ENCODE measurements at places on chromosomes 5 and 9.

- no peak for ATAC-seq
These were observed 56.8 kb upstream of the ALDH1B1 start for GRCh38 chr9:38335686-38336085.

- no peak for ATAC-seq
These were observed 4.3 kb upstream of the FAT2 start for GRCh38 chr5:151595411-151595826.

- ATAC-seq: no peak
These were observed 55.5 kb upstream of the ZNF354A start for GRCh38 chr5:178785999-178786398.

- no peak for ATAC-seq
These were observed at the start of gene PCDHA6 for GRCh38 chr5:140827704-140828361. Gene PCDHA6, plus strand, starts transcription at chr5:140827960. Its CDS starts 132 bp downstream, at chr5:140828092.

DNA sequence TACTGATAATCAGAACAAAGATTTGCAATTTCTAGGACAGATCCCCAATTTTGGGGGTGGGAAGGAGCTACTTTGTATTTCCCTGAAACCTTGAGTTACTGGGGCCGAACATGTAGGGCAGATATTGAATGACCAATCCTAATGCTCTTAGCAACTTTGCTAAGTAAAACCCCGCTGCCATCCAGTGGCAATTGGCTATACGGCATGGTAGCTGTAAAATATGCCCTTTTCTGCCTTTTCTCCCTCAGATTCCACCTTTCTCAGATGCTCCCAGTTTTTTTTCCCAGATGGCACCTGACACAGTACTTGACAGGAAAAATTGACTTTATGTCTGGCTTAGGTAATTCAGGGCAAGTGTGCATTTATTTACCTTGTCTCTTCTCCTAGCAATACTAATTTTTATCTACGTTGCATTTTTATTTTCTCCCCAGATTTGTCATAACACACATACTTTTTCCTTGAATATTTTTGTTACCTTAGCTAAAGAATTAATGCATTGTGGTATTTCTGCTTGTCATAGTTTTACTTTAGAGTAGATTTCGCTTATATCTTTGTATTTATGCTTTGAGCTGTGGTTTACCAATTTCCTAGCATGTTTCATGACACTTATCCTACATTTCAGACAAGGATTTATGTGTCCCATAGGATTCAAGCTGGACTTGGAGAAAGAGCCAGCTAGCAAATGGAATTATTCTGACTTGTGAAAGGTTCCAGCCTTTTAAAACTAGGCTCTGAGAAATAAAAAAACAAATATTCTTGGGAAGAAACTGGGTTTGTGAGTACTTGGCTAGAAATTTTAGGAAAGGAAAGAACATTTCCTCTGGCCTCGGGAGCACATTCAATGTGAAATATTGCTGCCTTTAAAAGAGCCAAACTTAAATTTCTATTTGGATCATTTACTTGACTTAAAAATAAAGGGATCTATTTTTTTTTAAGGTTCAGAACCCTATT, 37.4 kb downstream of the PIK3R1 start:
- no peak for ATAC-seq

GRCh38 chr5:91061094-91061493, 322.0 kb downstream of the ARRDC3 start:
- ATAC-seq: no peak

- no peak for ATAC-seq
These were observed 28.6 kb downstream of the ADAMTSL1 start for GRCh38 chr9:18502546-18502945.

GRCh38 chr5:171469326-171469725, 49.9 kb downstream of the FGF18 start:
- ATAC-seq: no peak

GRCh38 chr9:101711330-101711941, 27.0 kb downstream of the GRIN3A start:
- no peak for ATAC-seq

DNA sequence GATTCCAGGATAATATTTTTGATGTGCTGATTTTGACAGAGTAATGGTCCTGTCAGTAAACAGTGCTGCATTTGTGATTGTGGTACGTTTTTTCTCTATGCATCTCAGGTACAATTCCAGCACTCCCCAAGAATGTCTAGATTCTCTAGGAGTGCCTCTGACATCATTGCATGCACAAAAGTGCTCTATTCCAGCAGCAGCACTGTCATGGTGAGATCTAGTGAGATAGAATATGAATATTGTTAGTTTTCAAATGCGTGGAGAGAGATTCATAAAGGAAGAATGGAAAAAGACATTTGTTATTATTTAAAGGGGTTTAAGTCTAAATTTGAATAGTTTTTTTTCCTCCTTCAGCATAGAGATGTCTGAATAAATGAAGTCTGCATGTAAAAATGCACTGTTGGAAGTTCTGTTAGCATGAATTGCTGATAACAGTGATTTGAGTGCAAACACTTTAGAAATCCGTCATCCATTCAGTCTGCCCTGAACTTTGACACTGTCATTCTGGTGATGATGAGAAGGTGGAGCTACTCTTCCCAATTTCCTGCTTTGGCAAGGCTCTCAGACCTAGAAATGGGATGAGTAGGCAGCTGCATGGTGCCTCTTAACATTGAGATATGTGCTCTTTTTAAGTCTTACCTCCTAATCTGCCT, 84.6 kb downstream of the GAPVD1 start:
- no peak for ATAC-seq

- ATAC-seq: no peak
These were observed 37.3 kb upstream of the TENT4A start for GRCh38 chr5:6675784-6676491.

- ATAC-seq: no peak
These were observed 145.1 kb upstream of the TRPC7 start for GRCh38 chr5:136510481-136510880.

DNA sequence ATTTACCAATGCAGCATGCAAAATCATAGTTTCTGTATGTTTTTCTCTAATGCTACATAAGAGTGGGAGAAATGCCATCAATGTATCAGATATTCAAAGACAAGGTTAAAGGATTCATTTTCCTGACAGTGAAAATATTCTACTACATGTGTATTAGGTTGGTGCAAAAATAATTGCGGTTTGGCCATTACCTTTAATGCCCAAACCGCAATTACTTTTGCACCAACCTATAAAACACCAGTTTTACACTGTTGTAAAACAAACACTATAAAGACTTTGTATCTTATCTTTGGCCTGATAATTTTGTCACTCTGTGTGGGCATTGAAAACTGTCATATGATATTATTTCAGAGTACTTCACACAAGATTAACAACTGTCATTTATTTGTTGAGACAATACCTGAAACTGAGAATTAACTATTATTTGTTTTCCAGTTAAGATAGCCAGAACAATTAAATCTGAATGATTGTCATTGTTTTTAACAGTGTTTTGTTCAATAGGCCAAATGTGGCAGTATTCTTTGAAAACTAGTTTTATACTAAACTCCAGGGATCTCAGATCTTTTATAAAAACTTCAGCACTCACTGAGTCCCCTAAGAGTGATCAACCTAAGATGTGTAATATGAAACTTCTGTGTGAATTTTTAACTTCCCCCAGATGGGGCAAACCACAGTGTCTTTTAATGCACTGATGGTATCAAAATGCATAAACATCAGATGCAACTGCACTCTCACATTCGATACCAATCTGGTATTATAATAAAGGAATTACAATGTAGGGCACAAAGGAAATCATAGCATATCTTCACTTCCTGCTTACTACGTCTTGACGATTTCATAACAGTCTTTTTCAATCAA, 53.8 kb upstream of the FBN2 start:
- no peak for ATAC-seq

GRCh38 chr9:31637861-31638260, 746.6 kb upstream of the ACO1 start:
- ATAC-seq: no peak

DNA sequence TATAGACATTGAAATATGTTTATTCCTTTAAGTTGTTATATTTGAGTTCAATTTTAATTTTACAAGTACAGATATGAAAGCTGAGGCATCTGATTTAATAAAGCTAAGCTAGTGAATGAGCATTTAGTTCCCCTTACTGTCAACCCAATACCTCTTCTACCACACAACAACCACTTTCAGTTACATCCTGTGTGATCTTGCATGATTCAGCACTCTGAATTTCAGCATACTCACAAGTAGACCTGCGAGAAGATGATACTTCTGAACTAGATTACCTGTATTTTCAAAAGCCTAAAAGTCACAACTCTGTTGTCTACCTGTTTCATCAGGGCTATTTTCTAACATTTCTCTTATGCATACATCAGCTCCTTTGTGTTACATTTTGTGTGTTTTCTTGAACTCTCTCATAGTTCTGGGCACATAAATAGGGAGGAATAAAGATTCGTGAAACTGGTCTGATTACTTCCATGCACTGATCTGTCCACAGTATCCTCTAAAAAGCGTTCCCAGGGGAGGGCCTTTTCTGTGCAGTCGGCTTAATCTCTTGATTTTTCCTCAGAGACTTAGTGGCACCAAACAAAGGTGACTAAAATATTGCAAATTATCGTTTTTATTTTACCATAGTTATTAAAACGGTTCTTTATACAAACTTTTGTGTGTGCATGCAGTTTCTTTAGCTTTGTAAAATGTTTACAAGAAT, 2025.5 kb upstream of the NUDT12 start:
- no peak for ATAC-seq

GRCh38 chr9:30935730-30936129, 1448.7 kb upstream of the ACO1 start:
- no peak for ATAC-seq

- ATAC-seq: no peak
These were observed 104.6 kb upstream of the IL6ST start for GRCh38 chr5:56099346-56099745.

DNA sequence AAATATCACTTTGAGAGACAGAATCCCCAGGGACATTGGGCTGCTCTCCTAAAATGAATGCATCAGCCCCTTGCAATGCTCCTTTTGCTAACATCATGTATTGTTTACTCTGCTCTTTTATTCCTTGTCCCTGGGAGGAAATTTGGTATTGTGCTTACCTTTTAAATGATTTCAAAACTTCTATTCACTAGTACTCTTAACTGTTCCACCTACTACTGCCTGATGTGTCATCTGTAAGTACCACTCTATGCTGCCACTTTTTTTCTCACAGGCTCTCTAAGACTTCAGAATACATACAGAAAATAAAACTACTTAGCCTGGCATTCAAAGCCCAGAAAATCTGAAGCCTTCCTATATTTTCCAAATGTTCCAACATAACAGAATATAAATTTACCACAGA, 667.2 kb downstream of the BRINP1 start:
- ATAC-seq: no peak

- ATAC-seq: no peak
These were observed 8.9 kb upstream of the MRNIP start for GRCh38 chr5:179867476-179867875.

- no peak for ATAC-seq
These were observed 12.3 kb downstream of the B4GALT7 start for GRCh38 chr5:177612215-177612673.

GRCh38 chr5:152305525-152305924, 99.6 kb downstream of the NMUR2 start:
- ATAC-seq: no peak

DNA sequence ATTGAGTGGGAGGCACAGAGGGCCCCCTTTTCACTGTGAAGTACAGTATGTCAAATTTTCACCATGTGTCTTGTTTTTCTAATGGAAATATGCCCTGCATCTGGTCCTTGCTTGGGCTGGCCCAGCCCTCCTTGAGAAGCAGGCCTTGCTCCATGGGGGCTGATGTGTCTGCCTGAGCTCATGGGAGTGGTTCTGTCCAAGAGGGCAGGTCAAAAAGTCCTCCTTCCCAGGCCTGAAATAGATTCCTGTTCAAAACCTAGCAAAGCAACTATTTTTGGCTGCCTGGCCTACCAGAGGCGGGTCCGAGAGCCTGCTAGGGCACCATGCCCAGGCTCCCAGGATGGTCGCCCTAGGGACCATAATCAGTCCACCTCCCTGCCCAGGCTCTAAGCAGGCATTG, 40.5 kb upstream of the NEURL1B start:
- no peak for ATAC-seq

DNA sequence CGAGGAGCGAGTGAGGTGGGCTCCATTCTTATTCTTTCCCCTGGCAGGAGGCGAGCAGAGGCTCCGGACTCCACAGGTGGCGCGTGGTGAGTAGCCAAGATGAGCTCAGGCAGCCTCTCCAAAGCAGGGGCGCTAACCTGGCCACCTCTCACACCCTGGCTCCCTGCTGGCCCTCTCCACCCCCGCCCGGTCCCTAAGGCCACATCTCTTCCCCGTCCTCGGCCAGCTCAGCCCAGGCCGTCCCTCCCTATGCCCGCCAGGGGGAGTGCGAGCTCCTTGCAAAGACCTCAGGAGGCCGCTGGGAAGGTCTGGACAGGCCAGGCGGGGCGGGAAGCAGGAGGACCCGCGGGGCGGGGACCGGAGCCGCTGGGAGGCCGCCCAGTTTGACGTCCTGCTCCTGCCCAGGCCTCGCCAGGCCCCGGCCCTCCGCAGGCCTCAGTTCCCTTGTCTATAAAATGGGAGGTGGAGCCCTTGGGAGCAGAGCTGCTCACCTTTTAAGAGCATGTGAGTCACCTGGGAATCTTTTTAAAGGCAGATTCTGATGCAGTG, 46.3 kb upstream of the GGTA1 start:
- peak; percentile 64 for ATAC-seq

GRCh38 chr5:134502259-134502658, 23.2 kb upstream of the JADE2 start:
- ATAC-seq: no peak

DNA sequence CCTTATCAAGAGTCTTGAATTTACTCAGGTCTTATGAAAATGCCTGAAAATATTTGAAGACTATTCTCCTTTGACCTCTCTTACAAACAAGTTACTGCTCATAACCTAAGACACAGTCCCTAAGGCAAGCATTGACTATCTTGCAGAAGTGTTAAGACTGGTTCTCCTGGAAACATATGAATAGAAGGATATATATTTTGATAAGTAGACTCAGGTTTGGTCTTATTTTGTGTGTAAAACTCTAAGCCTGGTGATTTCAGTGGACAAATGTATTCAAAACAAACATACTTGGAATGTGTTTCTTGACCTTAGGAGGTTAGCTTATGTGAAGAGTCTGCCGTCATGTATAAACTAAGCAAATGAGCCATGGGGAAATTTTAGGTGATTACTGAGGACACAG, 7.5 kb upstream of the UBQLN1 start:
- ATAC-seq: no peak

GRCh38 chr5:135296900-135297816, 101.9 kb downstream of the MACROH2A1 start:
- ATAC-seq: no peak

DNA sequence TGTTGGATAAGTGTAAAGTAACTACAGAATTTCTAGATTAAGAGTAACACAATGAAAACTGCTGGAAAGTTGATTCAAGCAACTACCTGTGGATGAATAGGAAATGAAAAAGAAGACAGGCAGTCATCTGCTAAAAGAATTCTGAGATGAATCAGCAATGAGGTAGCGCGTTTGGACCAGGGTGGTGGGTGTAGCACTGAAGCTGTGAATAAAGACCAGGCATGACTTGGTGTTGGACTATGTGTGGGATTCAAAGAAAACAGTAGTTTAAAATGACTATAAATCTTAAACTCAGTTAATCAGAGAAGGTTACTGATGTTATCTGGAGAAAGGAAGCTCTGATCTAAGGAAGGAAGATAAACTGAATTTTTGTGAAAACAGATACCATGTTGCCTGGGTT, 159.8 kb downstream of the FBN2 start:
- no peak for ATAC-seq

- ATAC-seq: no peak
These were observed 13.0 kb upstream of the HK3 start for GRCh38 chr5:176912115-176912514.
